CD4-positive, alpha-beta T cell treated with Interleukin-21 for 1 hour (primary cell): ENCODE measurements at places on chromosomes 7 and 10.

DNA sequence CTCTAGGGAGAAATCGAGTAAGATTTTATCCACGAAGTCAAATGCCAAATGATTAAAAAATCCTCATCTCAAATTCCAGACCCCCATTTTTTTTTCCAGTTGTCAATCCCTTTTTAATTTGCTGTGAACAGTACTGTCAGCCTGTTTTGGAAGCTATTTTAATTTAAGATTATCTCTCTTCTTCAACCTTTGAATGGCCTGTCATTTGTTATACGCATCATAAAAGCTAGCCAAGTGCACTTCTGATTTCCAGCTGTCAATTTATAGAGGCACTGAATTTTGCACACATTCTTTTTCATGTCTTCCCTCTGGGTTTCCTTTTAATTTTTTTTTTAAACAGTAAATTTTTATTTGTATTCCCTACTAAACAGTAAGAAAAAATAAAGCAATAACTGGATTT, 336.4 kb upstream of the HGF start:
- no peak for DNase-seq

- DNase-seq = no peak
Observed at GRCh38 chr7:75814407-75814947, 871 bp upstream of the CCL24 start.

- no peak for DNase-seq
Observed at GRCh38 chr7:129801882-129802281, 150.9 kb downstream of the UBE2H start.

- DNase-seq = no peak
Observed at GRCh38 chr10:47241256-47241655, 58.7 kb upstream of the GDF10 start.

GRCh38 chr10:130726996-130727725, 584.4 kb downstream of the TCERG1L start:
- no peak for DNase-seq

DNA sequence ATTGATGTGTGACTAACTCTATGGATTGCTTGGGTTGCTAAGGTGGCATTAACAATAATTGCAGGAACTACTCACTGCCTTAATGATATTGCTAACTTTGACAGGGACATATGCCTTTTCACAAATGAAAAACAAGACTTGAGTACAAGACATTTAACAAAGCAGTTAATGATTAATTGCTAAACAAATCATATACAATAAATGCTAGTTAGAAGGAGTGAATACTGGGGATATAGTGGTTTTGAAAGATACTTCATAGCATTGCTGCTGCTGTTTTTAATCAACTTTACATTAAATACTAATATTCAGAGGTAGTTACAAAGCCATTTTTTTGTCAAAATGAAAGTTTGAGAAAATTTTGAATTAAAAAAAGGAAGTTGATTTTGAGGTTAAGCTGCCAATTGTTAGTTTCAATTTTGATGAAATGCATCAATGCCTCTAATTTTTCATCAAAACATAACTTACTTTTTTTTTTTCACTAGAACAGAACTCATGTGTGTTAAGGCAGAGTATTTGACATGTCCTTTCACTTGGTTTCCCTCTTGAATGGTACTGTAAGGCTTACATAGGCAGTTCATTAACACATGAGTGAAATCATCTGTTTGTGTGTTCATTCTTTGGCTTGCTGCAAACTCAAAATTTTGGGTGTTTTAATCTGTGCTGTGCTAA, 106.2 kb upstream of the SEMA3D start:
- no peak for DNase-seq

- DNase-seq = peak; percentile 68
Observed at GRCh38 chr10:61993711-61994401, 92.4 kb downstream of the ARID5B start.

GRCh38 chr10:18369859-18370473, 229.7 kb downstream of the CACNB2 start:
- DNase-seq = no peak

DNA sequence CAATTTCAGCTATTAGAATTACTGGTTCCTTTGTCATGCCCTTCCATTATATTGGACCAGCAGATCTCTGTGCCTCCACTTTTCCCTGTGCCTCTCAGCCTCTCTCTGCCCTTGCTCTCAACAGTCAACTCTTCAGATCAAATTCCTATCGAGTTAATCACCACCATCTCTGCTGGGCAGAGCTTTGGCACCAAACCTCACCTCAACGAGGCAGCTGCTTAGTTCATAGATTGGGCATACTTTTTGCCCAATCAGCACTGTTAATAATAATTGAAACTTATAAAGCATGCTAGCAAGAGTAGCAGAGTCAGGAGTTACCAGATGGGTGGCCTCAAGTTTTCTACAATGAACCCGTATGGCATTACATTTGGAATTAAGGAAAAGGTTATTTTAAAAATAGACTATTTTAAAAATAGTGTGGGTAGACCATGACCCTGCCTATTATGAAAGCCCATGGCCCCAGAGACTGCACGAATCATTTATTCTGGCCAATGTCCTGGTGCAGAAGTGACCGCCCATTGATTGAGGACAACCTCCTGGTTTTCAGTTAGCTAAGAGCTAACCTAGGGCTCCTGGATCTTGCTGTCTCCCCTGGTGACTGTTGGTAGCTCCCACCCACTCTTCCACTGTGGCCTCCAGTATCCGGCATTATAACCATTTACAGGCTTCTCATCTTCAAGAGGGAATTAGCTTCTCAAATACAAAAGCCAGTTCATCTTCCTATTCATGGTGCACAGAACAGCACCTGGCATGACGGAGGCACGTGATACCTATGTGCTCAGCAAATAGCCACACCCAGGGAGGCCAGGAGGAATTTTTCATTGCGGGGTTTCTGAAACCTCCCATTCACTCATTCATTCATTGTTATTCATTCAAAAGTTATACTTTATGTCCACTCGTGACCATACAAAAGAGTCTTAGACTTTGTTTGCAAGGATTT, 265.4 kb downstream of the INHBA start:
- no peak for DNase-seq

DNA sequence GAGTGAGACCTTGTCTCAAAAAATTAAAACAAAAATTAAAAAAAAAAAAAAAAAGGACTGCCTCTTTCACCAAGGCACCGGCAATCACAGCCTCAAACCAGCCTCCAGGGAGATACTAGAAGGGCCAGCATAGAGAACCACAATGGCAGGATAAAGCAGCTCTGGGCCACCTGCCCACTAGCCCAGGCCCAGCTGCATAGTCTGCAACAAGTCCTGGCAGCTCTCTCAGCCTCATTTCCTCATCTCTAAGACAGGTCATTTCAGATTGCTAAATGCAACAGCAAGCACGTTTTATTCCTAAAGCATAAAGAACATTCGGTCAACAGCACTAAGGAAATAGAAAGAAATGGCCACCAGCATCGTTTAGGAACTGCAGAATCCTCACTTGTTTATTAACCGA, 28.8 kb downstream of the XPNPEP1 start:
- DNase-seq = no peak

DNA sequence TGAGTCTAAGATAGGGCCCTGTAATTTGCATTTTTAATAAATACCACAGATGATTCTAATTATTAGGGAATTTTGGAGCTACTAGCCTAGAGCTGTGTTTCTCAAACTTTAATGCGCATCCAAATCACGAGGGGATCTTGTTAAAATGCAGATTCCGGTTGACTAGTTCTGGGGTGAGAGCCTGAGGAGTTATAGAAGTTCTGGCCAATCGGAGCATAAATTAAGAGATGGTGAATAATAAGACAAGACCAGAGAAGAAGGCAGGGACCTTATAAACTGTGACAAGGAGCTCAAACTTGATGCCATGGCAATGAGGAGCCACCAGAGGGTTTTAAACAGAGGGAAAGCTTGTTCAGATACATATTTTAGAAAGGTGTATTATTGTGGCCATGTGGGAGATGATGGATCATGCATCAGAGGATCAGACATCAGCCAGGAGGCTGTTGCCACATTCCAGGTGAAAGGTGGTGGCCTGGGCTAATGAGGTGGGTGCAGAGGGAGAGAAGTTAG, 29.7 kb upstream of the TLX1 start:
- DNase-seq = no peak

GRCh38 chr7:95213809-95214492, 110.4 kb downstream of the PON1 start:
- DNase-seq = no peak

DNA sequence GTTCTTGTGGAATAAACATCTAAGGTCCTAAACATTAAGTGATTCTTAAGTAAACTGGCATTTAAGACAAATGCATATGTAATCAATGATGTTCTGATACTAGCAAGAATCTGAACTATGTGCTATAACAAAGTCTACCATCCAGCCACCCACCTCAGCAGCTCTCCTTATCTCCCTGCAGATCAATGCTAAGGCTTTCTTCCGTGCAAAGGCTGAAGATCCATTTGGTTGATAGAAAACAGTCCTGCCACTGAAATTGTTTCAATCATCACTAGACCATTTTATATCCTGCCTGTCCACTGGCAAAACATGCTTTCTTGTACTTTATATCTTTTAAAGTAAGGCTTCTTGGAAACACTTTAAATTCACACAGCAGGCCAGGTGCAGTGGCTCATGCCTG, 6.3 kb upstream of the SMKR1 start:
- no peak for DNase-seq

DNA sequence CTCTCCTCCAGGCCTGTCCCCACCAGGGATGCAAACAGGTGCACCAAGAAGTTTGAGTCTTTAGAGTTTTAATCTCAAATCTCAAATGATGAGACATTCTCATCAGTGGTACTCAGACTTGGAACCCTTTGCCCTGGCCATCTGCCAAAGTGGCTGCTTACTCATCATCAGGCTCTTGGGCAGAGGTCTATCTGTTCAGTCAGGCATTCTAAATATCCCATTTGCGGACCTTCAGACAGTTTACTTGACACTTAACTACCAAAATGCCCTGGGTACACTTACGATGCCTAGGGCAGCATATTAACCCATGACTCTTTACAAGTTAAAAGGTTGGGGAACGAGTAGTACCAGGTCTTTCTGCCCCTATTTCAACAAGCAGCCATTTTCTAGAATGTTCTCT, 61.2 kb upstream of the YAE1 start:
- no peak for DNase-seq

DNA sequence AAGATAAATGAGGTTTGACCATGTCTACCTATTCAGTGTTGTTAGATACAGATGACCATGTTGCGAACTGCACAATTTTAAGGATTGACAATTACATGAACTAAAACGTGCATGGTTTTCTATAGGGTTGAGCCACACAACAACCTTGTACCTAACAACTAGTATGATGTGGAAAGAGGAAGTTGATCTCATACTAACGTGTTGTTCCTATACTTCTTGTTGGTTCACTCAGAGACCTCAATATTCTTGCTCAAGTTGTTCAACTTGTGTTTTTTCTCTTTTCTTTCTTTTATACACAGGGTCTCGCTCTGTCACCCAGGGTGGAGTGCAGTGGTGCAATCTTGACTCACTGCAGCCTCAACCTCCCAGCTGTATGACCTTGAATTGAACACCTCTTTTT, 6.1 kb upstream of the KEL start:
- DNase-seq = no peak

GRCh38 chr10:4685491-4685890, 140.5 kb upstream of the AKR1E2 start:
- DNase-seq = no peak

DNA sequence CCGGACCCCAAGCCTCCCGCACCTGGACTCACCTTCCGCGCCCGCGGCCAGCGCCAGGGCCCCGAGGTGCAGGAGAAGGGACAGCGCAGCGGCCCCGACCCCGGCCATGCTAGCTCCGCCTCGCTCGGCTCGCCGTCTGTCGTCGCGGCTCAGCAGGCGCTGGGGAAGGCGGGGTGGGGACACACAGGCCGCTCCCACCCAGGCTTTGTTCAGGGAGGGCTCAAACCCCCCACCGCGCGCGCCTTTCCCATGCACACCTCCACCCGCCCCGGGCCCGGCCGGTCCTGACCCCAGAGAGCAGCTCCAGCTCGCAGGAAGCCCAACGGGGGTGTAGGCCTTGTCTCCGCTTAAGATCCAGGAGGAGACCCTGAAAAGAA, at the start of gene KCP:
Gene KCP (minus strand): TSS at position 141 of the 377 bp plus-strand sequence. CDS start 33 bp downstream, at position 108.
- no peak for DNase-seq

DNA sequence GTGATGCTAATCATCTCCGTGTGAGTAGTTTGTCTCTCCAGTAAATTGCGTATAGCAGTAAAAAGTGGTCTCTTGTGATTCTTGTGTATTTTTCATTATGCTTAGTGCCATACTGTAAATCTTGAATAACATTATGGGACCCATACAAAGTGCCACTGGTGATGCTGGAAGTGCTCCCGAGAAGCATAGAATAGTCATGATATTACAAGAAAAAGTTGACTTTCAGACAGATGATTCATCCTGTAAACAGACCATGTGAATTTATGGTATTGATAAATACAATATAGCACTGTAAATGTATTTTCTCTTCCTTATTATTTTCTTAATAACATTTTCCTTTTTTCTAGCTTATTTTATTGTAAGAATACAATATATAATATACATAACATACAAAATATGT, 74.6 kb upstream of the CDK6 start:
- DNase-seq = no peak

GRCh38 chr7:15199482-15199881, 296.9 kb upstream of the DGKB start:
- DNase-seq = no peak

DNA sequence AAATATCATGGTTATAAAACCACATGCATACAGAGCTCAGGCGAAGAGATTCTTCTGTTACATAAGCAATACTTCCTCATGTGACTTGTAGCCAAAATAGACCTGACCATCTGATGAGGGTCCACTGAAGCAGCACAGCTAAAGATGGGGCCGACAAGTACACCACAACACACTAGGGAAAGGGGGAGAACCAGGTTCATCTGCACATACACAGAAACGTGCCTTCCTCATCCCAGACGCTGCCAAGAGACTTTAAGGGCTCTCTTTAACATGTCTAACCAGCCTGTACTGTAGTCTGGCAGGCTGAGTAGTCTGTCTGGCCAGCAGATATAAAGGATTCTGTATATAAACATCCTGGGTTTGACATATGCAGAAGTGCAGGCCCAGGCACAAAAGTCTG, 30.3 kb downstream of the ERCC6 start:
- DNase-seq = no peak

- DNase-seq = no peak
Observed at GRCh38 chr10:33094263-33095051, 136.4 kb upstream of the ITGB1 start.

GRCh38 chr10:13862546-13863233, 275.9 kb downstream of the PRPF18 start:
- DNase-seq = no peak
